ENCODE measurements at places on chromosomes 5 and 9.

- DNase-seq: no peak
Measured at GRCh38 chr5:168578538-168579487, at the start of gene PANK3. PANK3 (minus strand) TSS chr5:168579368; CDS start chr5:168579283, 85 bp downstream.

DNA sequence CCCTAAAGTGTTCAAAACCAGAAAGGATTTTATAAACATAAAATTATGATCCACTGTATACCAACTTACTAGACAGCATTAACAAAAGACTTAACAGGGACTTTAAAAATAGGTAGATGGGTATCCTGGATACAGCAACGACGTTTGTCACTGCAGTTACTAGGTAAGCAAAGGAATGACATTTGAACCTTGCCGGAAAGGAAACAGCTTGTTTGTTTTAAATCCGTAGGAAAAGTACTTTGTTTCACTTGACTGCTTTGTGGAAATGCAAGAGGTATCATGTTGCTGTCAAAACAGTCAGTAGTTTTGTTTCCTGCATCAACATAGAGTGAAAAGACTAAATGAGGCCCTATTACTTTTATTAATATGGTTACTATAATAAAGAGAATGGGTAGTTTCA is 122.9 kb downstream of the CDC42SE2 start:
- no peak for DNase-seq

- DNase-seq: no peak
Measured at GRCh38 chr9:437574-438001, 222.9 kb downstream of the DOCK8 start.

- peak; percentile 64 for DNase-seq
Measured at GRCh38 chr9:75001719-75002421, 26.2 kb downstream of the CARNMT1 start.

GRCh38 chr9:78595200-78595945 is 298.4 kb downstream of the PSAT1 start:
- no peak for DNase-seq

All from memory B cell (primary cell).